ENCODE measurements at places on chromosomes 16 and 17.
A peak's percentile ranks its signal among the peaks of the same experiment; 100 is the strongest.

GRCh38 chr17:2977157-2977556 is 86.2 kb downstream of the OR1D5 start:
- DNase-seq = no peak

DNA sequence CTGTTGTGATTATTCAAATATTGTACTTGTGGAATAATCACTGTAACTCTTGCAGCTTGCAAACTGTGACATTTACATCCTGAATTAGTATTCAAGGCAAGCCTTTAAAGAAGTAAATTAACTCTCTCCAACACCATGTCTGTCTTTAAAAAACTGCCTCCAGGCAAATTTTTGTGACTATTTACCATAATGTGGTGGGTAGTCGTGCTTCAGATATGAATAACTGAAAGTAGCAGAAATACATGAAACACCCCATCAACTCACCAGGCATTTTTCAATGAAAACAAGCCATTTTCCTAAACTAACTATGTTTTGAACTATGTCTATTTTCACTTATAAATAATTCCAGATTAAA is 217.4 kb upstream of the PSMD7 start:
- no peak for DNase-seq

DNA sequence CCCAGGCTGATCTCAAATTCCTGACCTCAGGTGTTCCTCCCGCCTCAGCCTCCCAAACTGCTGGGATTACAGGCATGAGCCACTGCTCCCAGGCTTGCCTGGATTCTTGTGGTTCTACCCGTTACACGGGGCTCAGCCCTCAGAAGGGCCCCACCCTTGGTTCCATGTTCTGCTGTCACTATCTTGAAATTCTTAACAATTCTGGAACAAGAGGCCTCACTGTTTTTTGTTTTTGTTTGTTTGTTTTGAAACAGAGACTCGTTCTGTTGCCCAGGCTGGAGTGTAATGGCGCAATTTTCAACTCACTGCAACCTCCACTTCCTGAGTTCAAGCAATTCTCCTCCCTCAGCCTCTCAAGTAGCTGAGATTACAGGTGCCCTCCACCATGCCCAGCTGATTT is 96.6 kb downstream of the CACNG3 start:
- no peak for DNase-seq

DNA sequence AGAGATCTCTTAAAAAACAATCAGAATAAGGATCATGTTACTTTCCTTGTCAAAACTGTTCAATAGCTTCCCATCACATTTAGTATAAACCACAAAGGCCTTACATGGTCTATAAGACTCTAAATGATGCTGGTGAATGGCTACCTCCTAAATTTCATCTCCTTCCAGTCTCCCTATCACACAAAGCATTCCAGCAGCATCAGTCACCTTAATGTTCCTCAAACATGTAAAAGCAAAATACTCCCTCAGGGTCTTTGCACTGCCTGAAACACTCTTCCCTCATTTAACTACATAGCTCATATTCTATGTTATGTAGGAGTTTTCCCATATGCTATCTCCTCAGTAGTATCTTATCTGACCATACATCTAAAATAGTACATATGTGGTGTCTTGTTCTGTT is 53.5 kb upstream of the INTS2 start:
- peak; percentile 17 for DNase-seq

DNA sequence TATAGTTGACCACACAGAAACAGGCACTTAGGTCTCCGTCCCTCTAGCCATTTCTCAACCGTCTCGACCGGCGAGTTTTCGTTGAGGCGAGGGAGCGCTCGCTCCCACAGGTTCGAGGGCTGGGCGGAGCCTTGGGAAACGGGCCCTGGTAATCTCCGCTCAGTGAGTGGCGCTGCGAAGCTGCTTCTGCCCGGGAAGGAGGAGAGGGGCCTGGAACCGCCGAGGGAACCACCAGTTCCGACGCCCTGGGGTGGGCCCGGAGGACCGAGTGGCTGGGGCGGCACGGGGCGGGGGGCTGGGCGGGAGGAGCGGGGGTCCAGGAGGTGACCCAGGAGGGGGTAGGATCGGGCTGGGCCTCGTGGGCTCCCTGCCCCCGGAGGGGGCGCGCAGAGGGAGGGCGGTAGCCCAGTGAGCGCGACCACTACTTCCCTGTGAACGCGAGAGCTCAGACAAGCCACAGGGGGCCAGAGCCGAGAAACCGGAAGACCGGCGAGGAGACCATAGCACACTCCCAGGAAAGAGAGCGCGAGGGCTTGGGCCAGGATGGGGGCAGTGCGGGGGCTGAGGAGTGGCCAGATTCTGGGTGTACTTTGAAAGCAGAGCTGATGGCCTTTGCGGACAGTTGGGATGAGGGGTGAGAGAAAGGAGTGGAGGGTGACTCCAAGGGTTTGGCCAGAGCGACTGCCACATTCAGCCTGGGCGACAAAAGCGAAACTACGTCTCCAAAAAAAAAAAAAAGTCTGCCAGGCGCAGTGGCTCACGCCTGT is 29.9 kb upstream of the ARL4D start:
- DNase-seq = peak; percentile 90
